Stimulated activated CD8-positive, alpha-beta memory T cell treated with anti-CD3 and anti-CD28 coated beads, Interleukin-4, amount 100 ng/mL, for 4 hours (primary cell): ENCODE measurements at places on chromosomes 7 and 10.

GRCh38 chr10:103688491-103688890 is 166.9 kb downstream of the SH3PXD2A start:
- DNase-seq = no peak

- DNase-seq = no peak
Measured at GRCh38 chr7:68562323-68562899, 1035.9 kb upstream of the AUTS2 start.

- DNase-seq = no peak
Measured at GRCh38 chr7:55058314-55058713, 39.5 kb downstream of the EGFR start.

DNA sequence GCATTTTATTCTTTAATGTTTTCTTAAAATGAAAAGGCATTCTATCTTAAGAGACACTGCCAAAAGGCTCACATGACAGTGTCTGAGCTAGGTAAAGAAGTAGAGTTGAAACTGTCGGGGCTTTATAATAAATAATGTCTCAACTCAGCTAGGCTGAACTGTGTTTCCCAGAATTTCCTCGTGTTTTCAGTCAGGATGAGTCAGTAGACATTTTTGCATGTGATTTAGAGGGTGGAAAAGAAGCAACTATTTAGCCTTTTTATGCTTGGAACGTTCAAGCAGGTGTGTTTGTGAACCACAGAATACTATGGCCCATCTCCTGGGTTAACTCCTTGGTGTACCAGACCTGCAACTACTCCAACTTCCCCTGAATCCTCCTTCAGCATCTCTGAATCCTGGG is 23.4 kb upstream of the LIPA start:
- DNase-seq = no peak

- DNase-seq = no peak
Measured at GRCh38 chr10:35056686-35057085, 33.5 kb downstream of the CUL2 start.

- no peak for DNase-seq
Measured at GRCh38 chr7:33534833-33535232, 370.5 kb upstream of the BMPER start.

GRCh38 chr10:131578472-131578970 is 267.0 kb upstream of the TCERG1L start:
- DNase-seq = no peak

DNA sequence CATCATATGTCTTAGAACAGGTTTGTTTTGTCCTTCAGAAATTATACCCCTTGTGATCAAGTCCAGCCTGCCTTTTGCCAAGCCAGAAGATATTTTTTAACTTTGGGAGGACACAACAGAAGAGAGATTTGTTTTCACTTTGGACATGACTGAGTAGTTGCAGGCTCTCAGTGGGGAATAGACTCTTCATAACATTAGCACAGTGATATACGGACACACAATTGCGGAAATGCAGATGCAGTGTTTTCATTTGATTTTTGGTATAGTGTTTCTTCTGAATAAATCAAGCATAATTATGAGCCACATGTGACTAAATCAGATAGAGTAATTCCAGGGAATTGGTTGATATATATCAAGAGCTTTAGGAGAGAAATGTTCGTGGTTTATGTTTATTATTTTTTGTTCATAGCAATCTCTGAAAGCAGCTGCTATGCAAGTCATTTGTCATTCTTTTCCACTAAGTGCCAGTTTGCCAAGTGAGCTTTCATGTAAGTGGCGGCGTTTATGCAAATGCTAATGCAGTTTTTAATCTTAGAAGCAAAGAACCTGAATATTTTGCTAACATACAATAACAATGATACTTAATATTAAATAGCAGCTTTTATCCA is 69.6 kb upstream of the HDAC9 start:
- DNase-seq = no peak

DNA sequence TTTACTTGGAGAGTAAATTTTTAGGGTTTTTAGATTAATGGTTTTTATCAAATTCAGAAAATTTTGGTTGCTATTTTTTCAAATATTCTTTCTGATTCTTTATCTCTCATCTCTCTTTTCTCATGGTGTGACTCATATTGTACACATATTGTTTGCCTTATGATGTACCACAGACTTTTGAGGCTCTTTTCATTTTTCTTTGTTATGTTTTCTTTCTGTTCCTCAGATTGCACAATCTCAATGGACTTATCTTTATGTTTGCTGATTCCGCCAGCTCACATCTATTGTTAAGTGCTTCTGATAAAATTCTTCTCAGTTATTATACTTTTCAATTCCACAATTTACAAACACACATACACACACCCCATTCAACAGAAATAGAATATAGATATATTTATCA is 168.2 kb upstream of the IGFBP3 start:
- DNase-seq = no peak

DNA sequence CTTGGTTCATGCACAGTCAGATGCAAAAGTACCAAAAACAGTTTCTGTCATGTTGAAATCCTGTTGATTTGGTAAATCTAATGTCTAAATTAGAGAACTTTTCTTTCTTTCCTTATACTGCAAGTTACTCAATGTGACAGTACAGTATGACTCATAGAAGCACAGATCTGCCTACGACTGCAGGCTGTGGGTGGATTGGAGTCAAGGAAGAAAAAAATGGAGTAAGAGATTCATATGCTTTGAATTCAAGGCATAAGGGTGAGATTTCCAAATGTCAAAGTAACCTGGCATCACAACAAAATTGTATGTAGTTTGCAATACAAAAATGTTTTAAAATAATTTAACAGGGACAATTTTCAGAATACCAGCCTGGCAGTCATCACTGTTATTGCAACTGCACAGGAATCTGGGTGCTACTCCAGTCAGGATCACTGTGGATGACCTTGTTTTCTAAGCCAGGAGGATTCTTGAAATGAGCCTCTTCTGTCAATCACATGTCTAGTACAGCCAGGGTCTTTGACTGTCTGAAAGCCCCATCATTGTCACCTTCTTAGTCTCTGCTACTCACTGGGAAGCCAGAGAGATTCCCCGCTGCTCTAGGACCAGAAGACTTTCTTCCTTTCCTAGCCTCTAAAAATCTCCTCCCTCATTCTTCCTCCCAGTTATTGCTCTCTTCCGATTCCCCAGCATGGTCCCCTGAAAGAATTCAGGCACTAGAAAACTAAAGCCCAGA is 83.6 kb downstream of the CD36 start:
- no peak for DNase-seq

GRCh38 chr10:43680035-43680434 is 31.4 kb upstream of the ZNF32 start:
- no peak for DNase-seq

DNA sequence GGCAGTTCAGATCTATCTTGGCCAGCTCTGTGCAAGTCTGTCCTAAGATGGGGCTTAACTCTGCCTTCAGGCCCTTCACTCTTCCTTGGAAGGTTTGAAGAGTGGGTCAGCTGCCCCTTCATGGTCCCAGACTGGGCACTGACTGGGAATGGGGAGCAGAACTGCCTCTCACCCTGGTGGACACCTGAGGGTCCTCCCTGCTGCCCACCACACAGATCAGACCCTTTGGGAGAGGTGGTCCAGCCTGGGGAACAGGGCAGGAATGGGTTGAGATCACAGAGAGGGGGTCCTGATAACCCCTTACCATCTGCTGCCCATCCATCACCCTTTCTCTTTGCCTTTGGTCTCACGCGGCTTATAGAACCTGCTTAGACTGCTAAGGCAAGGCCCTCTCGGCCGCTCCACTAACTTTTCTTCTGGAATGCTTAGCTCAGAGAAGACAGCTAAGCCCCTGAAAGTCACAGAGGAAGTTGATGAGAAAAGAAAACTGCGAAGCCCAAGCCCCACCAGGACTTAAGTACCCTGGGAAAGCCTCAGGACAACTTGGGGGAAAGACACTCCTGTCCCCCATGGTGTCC is 402 bp upstream of the CDHR1 start:
- DNase-seq = no peak

GRCh38 chr7:82274681-82275080 is 168.9 kb downstream of the CACNA2D1 start:
- no peak for DNase-seq

DNA sequence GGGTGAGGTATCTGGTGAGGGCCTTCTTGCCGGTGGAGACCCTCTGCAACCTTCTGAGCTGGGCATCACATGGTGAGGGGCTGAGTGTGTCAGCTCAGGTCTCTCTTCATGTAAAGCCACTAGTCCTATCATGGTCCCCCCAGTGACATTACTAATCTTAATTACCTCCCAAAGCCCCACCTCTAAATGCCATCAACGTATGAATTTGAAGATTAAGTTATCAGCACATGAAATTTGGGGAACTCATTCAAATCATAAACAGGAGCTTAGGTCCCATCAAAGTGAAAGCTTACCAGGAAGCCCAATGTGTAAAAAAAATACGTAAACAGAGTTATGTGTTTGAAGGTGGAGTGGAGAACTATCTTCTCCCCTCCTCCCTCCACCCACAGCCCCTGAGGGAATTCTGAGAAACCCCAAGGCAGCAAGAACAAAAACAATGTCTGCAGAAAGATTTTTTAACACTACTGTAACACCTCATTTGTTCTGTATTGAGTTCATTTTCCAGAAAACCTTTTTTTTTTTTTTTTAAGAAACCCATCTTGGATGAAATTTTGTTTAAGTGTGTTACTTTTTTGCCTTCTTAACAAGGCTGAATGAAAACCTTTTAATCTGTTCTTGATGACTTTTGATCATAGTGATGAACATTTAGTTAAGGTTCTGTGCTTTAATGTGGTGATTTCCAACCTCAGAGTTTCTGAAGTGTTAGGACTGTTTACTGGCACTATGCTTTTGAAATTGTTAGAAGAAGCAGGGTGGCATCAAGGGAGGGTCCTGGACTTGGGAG is 19.1 kb upstream of the PCGF5 start:
- no peak for DNase-seq

DNA sequence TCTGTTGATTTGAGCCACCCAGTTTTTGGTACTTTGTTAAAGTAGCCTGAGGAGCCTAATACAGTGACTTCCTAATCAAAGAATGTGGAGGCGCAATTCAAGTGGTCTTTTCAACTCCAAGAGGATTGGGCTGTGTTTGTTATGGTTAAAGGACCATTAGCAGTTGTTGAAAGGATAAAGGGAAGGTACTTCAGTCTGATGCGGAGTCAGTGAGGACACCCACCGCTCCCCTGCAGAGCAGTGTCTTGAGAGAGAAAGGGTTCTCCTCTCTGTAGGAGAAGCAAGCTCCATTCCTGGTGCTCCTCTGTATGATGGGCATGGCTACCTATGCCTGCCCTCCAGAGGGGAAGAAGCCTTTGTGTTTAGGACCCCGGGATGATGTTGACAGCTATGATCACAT is 590.6 kb upstream of the C7orf33 start:
- DNase-seq = no peak

DNA sequence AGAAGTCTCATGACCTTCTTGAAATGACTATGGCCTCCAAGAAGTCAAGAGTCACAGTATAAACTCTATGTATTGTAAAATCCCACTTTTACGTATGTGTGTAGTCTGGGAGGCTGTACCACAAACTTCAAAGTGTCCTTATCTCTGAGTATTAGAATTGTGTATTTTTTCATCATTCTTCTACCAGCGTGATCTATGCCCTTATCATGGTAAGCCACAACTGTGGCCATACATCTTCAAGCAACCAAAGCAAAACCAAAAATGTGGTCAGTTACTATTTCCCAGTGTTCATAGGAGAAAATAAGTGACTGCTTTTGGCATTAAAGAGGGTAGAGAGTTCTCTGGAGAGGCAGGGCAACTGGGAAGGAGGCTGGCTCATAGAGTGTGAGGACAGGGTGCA is 42.8 kb downstream of the SPOCK2 start:
- DNase-seq = no peak

- no peak for DNase-seq
Measured at GRCh38 chr10:106508950-106509349, 655.6 kb downstream of the SORCS1 start.

- DNase-seq = no peak
Measured at GRCh38 chr10:13717571-13717935, 130.8 kb downstream of the PRPF18 start.

DNA sequence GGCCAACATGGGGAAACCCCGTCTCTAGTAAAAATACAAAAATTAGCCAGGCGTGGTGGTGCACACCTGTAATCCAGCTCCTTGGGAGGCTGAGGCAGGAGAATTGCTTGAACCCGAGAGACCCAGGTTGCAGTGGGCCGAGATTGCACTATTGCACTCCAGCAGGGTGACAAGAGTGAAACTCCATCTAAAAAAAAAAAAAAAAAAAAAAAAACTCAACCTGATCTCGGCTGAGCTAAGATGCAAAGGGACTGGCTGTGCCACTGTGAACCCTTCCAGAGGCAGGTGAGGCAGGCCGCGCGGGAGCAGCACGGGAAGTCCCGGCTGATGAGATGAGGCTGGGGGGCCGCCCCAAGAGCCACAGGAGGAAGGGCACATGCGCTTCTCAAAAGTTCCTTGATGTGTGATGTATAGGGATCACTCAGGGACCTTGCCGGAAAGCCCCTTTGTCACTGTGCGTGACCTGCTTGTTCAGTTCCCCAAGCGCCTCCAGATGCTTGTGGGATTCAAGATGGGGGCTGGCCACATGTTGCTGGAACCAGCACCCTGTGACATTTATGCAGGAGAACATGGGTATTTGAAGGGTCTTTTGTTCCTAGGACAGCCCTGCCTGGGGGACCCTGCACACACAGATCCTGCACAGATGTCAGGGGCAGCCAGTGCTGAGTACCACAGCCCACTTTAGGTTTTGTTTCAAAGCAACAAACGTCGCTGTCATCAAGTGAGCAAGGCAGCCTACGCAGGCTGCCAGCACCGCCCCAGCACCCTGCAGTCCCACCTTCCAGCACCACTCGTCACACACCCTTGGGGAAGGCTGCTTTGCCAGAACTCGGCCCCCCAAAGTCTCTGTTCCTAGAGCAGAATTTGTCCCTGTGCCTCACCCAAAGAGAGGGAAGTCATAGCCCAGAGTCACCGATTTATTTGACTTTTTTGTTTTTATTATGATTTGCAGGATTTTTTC is 74.8 kb upstream of the SH2B2 start:
- DNase-seq = no peak

DNA sequence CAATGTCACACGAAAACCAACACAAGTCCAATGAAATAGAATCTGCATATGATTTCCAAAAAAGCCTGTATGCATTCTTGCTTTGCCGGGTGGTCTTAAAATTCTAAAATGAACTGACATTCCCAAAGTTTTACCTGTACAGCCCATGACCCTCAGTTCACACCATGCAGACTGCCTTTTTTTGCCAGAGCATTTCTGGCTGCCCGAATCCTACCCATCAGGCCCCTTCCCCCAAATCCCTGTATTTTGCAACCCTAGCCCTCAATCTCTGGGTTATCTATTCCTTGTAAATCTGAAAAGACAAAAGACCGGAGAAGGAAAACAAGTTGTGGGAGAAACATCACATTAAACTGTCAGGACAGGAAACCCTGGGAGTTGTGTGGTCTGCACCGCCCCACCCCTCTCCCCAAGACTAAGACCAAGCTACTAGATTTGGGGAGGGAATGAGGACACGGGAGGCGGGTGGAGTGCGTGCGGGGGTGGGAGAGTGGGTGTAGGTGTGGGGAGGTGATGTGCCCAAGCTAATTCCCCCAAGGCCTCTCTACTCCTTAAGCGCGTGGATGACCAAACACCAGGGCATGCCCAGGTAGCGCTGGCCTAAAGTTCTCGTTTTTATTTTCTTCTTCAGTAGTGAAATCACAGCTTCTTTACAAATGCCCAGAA is 1.4 kb downstream of the JCAD start:
- DNase-seq = no peak
